Caki2 (cell line): ENCODE measurements at places on chromosomes 3 and 15.
A peak's percentile ranks its signal among the peaks of the same experiment; 100 is the strongest.

- no peak for DNase-seq
These were observed 604.3 kb downstream of the FGF12 start for GRCh38 chr3:192122832-192123594.

DNA sequence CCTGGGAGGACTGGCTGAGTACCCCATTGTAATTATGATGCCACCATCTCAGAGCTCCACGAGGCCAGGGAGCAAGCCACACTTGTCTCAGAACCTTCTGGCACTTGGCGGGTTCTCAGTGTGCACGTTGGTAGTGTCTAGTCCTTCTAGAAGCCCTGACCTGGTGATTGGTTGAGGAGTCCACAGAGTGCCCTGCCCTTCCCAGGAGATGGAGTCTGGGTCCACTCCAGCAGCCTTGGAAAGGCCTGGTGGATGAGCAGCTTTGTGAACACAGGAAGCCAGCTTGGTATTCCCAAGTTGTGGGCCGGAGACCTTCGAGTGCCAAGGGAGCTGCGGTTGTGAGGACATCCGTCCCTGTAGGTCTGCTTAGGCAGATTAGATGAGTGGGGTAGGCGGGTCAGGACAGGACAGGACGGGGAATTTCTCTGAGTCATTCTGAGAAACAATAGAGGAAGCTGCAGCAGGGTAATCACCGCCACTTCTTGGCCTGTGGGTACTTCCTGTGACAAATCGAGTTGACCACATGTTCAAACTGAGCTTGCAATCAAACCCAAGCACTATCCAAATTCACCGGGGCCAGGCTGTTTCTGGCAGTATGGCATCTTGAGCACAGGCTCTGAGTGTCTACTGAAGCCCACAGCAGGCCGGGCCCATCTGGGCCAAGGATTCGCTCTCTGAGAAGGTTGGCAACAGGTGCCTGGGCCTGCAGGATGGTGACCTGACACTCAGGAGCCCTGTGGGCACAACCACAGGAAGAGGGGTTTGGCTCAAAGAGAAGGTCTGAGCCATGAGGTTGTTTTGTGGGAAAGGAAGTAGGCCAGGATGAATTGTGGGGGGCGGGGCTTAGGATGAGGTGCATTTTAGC is 71.5 kb upstream of the PLXNA1 start:
- DNase-seq, result peak; percentile 81

DNA sequence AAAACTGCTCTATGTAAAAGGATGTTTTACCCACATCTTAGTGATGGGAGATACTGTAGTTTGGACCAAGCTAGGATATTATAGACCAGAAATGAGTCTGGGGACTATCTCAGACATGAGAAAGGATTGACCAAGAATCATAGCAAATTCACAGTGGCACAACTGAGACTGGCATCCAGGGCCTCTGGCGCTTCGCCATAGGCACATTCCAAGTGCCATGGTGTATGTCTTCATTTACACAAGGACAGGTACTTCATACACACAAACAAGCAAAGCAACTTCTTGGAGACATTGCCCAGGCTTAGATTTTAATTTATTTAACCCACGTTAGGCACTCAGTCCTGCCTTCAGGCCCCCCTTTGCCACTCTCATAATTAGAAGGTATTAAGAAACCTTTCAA is 28.9 kb downstream of the CACNA1D start:
- DNase-seq, result no peak

DNA sequence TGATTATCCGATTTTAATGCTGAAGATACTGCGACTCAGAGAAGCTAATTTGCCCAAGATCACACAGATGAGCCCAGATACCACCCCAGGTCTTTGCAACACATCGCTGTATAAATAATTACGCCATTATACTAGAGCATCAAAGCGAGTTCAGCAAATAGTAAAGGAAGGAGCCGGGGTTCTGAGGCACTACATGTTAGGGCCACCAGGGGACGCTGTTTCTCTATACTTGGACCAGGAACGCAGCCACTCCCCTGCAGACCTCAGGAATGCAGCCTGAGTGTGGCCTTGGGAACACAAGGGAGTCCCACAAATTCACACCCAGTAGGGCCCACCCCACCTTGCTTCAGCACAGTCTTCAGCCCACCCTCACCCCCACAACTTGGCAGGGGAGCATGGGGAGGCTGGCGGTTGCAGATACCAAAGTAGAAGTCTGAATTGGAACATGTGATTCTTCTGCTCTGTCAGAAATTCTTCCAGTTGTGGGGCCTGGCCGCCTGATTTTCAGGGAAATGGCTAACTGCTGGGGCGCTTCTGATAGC is 57.8 kb upstream of the RYK start:
- peak; percentile 74 for DNase-seq

DNA sequence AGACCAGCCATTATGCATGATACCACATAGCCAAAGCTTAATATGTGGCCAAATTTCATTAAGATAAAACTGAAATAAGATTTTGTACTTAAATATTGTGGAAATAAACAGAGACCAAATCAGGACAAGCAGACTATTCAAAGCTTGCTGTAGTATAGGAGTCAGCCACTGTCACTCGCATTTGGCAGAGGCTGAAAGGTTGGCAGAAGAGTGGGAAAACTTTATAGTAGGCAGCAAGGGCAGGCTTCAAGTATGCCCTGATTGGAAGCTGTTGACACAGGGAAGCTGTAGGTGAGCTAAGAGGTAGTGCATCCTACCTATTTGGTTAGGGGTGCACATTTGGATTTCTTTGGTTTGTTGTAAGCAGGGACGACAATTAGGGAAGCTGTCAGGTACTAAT is 202.5 kb upstream of the PDZRN3 start:
- DNase-seq, result no peak

GRCh38 chr3:185764980-185765370 is 59.9 kb downstream of the IGF2BP2 start:
- no peak for DNase-seq

GRCh38 chr3:23751212-23751723 is 54.5 kb upstream of the UBE2E1 start:
- DNase-seq, result no peak

DNA sequence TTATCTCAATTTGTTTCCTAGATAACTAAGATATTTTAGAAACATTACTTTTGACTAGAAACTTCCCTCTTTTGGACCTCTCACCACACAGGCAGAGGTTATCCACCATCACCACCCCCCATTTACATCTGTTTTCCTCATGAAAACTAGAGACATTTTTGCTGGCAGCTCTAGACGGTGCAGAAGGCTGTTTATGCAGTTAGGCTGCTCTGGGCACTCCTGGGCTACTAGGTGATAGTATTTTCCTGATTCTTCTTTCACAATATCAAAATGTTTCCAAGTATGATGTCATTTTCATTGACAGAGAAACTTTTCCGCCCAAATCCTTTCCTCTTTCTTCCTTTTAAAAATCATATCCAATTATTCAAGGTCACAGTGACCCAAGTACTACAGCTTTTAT is 67.1 kb downstream of the PLOD2 start:
- DNase-seq, result no peak

- DNase-seq, result no peak
These were observed 17.5 kb downstream of the HDC start for GRCh38 chr15:50247819-50248655.

GRCh38 chr3:114874522-114874971 is 272.5 kb downstream of the ZBTB20 start:
- DNase-seq, result no peak

DNA sequence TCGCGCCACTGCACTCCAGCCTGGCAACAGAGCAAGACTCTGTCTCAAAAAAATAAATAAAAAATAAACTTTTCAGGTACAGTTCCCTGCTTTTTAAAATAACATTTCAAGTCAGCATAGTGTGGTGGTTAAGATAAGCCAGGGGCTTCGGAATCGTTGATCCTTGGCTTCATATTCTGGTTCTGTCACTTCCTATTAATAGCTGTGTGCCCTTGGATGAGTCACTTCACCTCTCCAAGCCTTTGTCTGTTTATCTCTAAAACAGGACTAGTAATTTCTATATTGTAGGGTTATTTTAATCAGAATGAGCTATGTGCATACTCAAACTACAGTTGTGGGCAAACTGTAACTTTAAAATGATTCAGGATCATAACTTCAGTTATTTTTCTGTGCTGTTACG is 53.8 kb upstream of the SENP5 start:
- DNase-seq, result peak; percentile 27

- DNase-seq, result no peak
These were observed 304.9 kb upstream of the WNT5A start for GRCh38 chr3:55792009-55792408.

GRCh38 chr15:101043011-101043410 is 123.9 kb downstream of the LRRK1 start:
- DNase-seq, result no peak

- DNase-seq, result no peak
These were observed 957 bp downstream of the ADCY5 start for GRCh38 chr3:123447749-123448517.

DNA sequence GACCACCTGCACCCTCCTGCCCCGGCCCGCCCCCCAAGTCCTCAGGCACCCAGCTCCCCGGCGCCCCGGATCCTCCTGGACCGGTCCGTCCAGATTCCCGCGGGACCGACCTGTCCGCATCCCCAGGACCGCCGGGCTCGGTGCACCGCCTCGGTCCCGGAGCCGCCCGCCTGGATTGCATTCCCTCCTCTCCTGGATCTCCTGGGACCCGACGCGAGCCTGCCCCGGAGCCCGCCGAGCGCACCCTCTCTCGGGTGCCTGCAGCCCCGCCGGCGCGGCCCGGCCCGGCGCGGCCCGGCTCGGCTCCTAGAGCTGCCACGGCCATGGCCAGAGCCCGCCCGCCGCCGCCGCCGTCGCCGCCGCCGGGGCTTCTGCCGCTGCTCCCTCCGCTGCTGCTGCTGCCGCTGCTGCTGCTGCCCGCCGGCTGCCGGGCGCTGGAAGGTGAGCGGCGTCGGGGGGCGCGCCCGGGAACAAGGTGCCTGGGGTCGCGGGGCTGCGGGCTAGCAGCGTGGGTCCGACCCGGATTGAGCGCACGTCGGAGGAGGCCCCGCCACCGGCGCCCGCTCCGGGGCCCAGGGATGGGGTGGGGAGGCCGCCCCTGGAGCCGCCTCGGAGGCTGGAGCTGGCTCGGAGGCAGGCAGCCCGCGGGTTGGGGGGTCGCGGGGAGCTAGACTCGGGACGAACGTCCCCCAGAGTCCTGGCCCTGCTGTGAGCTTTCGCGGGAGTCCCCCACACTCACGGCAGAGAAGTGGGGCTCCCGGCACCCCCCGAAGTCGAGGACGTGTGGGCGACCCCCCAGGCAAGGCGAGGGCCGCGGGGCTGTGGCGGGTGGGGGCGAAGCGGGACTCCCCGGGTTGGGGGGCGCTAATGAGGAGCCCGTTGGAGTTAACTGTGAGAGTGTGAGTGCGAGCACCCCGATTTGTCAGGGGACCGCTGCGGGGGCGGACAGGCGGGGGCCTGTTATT is 610 bp downstream of the EPHB3 start:
- no peak for DNase-seq

GRCh38 chr3:6717026-6717943 is 143.6 kb upstream of the GRM7 start:
- no peak for DNase-seq

DNA sequence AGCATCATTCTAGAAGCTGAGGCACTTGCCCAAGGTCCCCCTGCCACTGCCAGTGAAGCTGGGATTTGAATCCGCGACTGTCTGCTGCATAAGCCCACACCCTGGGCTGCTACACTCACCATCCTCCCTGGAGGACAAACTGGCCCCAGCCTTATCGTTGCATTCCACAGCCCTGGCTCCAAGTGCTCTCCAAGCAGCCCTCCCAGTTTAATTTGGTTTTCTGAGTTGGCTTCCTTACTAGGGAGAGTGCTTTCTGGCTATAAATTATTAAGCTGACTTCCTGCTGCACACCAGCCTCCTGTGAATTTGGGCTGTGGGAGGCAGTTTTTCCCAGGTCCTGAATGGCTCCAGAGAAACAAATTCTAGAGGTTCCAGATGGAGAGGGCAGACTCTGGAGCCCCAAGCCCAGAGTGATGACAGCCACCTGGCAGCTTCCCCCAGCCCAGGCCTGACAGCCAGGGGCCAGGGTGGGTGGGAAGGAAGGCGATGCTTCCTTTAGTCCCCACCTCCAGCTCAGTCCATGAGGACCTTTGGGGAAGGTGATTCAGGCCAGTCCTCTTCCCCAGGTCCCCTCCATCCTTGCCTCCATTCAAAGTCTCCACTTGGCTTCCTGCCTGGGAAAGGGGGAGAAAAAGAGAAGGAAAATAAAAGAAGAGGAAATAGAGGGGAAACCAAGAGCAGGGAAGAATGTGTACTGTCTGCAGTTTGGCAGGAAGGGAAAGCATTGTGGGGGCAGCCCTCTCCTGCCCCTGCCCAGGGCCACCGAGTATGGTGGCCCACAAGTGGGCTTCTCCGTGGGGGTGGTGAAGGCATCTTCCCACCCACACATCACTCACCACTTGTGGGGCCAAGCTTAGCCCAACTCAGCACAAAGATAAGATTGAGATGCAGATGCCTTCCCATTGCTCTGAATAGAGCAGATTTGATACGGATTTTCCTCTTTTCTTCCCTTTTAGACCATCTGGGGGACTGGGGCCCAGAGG is 69.6 kb downstream of the SEMA5B start:
- DNase-seq, result no peak

- DNase-seq, result peak; percentile 3
These were observed 1.6 kb downstream of the LNP1 start for GRCh38 chr3:100402891-100403290.

DNA sequence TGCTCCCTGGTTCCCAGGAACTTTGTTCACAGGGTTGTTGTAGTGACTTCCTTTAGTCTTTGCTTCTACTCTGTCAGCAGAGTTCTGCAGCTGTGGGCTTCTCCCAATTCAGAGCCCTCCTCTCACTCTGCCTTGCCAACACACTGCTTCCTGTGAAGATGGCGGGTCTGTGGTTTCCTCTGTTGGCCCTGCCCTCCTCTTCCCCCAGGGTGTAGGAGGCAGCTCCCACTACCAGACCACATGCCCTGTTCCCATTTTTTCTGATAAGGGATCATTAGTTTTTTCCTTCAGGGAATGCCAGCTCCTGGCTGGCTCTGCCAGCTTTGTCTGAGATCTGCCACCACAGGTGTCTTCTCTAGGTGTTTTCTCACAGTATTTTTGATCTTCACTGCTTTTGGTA is 12.7 kb downstream of the SPSB4 start:
- DNase-seq, result no peak

DNA sequence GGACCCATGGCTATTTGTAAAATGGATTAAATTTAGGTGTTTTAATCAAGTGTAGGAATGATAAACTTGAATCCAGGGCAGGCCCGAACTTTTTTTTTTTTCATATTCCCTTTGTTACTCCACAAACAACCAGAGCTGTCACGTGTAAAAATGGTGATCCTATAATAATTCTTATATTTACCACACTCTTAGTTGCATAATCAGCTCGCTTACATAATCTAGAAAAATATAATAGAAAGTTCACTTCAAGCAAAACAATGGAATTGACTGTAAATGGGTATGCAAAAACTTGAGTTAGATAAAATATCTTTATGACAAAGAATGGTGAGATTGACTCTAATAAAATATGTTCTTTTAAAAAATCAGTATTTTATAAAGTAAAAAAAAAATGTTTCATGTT is 2.1 kb upstream of the PAQR9 start:
- DNase-seq, result no peak

DNA sequence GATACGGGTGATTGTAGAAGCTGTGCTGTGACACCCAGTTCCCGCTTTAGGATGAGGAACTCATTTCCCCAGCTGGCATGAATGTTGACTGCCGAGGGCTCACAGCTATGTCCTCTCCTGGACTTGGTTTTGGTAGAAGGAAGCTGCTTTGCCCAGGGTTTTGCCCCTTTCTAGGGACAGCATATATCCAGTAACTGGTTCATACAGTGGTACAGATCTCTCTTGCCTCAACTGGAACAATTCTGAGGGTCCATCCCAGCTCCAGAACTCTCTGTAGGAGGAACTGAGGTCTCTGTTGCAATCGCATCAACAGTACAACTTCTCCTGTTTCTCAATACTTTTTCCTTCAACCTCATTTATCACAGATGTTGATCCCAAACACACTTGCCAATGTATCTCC is 54.5 kb upstream of the FNDC3B start:
- no peak for DNase-seq

GRCh38 chr3:193843474-193844301 is 250.7 kb downstream of the OPA1 start:
- DNase-seq, result peak; percentile 95
